ENCODE measurements at places on chromosomes 12 and 14.

DNA sequence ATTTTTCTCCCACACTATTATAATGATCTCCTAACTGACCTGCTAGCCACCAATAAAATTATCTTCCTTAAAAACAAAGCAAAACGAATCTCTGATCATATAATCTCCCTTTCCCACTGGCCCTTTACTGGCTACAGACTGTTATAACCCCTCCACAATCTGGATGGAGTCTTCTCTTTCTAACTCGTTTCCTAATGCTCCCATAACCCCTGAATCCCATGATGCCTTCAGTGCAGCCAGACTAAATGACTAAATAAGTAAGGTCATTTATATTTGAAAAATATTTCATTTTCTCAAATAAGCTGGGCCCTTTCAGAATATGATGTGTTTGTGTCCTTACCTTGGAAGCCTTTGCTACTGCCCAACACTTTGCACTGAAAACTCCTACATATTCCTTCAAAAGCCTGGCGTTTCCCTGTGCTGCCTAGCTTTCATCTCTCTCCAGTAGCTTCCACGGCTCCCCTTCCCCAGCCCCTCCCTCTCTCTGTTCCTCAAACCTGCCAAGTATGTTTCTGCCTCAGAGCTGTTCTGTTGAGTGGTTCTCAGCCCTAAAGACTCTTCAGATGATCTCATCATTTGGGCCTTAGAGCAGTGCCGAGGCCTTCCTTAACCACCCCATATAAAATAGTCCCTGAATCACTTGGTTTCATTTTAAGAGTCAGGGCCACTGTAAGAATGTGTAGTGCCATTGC lies 91.7 kb downstream of the MYRFL start:
- no peak for DNase-seq

DNA sequence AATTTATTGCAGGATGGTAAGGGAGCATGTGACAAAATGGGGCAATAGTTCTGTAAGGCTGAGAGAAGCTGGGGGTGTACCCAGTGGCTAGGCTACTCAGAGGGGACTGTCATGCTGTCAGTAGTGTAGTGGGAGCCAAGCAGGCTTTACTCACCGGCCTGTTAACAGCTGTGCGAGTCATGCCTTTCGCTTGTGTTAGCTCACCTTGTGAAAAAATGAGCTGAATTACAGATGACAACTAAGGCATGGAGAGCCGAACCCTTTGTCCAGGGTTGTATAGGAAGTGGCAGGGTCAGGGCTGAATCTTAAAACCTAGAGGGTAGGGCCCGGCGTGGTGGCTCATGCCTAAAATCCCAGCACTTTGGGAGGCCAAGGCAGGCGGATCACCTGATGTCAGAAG lies 37.9 kb downstream of the SH2B3 start:
- DNase-seq: no peak

GRCh38 chr14:51533160-51533559 lies 118.5 kb upstream of the FRMD6 start:
- no peak for DNase-seq

DNA sequence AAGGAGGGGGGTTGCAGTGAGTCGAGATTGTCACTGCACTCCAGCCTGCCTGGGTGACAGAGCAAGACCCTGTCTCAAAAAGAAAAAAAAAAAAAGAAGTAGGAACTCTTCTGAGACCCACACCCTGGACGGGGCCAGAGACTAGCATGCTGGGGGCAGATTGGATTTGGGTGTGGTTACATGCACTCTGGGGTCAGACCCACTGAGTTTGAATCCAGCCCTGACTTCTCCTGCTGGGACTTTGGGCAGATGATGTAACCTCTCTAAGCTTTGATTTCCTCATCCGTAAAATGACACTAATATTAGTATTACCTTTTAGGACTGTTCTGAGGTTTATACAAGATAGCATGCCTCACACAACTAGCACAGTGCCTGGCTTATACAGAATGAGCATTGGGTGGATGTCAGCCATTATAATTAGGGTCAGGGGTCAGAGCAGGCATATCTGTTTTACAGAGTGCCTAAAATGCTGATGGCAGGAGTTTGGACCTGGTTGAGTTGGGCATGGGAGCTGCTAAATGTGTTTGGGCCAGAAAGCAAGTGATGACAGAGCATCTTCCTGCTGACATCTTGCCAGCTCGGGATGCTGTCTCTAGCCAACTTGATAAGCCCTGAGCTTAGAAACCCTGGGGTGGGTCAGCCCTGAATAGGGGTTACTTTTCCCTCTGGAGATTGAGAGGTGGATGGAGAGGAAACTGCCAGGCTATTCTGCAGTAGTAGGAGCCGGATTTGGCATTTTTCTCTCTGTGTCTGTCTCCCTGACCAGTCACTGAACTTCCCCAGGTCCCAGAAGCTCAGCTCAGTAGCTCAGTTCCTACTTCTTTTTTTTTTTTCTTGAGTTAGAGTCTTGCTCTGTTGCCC lies 15.5 kb downstream of the TPCN1 start:
- no peak for DNase-seq

- no peak for DNase-seq
Measured at GRCh38 chr14:52263190-52263589, 4.3 kb upstream of the PTGDR start.

DNA sequence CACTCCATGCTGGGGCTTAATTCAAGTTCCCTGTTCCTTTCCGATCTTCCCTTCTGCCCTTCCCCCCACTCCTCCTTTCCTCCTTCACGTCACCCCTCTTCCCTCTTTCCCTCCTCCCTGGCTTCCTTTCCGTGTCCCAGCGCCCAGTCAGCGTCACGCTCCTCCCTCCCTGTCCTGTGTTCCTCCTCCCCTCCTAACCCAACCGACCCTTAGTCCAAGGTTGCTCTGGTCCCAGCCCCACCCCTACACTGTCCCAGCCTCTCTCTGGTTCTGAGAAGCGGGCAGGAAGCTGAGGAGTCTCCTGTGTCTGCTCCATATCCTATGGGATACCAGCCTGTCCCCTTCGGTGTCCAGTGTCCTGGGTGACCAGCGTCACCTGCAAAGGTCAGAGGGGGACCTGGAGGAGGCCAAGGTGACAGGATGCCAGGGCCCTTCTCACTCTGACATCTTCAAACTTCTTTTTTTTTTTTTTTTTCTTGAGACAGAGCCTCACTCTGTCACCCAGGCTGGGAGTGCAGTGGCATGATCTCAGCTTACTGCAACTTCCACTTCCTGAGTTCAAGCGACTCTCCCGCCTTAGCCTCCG lies 56.2 kb upstream of the TSPAN9 start:
- DNase-seq: no peak

DNA sequence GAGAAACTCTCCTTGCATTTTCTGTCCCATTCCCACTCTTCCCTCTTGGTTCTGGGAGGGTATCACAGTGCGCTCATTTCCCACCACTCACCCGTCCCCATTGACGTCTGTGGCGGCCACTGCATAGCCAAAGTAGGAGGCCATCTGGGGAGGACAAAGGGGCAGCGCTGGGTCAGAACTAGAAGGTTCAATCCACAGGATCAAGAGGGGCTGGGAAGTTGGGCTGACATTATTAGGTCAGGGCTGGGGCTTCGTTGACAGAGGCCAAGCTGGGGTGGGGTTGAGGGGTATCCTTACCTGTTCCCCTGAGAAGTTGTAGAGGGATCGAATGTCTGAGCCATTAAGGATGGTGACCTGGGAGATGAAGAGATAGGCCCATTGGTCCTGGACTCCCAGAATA lies 13.5 kb downstream of the ITGA5 start:
- no peak for DNase-seq

GRCh38 chr12:19882346-19882745 lies 443.1 kb downstream of the AEBP2 start:
- DNase-seq: no peak

DNA sequence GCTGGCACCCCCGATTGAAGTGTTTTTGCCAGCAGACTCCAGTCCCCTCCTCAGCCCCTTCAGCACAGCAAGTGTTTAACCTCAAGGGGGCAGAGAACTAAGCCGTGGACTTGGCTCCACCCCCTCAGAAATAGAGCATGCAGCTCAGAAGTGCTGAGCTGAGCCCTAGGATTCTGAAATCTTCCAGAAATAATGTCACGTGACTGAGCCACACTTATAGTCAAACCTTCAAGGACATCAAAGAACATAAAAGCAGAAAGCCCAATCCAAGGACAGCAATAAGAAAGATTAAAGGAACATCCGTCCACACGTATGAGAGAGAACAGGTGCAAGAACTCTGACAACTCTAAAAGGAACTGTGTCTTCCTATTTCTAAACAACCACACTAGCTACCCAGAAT lies 317.7 kb upstream of the LRFN5 start:
- no peak for DNase-seq

DNA sequence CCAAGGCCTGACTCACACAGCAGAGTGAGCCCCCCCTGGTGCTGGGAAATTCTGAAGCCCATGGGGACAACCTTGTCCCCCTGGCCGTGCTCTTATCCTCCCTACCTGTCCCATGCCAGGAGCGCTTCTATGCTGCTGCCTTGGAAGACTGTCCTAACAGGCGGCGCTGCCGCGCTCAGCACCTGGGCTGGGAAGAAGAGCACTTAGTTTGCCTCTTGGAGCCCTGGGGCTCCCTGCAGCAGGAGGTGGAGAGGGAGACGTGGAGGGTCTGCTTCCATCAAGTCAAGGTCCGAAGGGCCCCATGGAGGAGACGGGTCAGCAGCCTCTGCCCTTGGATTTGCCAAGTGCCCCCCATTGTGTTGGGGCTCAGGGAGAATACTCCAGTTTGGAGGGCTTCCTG lies 300.5 kb downstream of the CACNA1C start:
- DNase-seq: no peak

- no peak for DNase-seq
Measured at GRCh38 chr14:32779840-32780239, 158.8 kb upstream of the NPAS3 start.

DNA sequence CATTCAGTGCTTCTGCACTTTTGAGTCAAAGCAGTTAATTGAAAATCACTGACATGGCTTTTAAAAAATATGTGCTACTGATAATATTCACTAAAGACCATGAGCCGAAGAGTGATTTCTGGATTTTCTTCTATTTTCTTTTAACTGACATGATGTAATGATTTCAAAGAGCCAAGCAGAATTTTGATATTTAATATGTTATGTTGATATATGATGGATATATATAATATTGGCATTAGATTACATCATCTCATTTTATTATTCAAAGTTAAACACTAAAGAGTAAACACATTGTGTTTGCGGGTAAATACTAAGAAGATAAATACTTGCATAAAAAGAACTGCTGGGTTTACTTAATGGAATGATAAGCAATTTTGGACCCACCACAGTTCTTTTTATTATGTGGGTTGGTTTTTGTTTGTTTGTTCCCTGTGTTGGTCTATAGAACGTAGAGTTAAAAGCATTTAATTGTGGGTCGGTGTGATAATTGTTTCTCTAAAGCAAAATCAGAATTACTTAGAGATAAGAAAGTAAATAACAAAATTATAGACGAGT lies 692 bp downstream of the SPIC start:
- DNase-seq: no peak

GRCh38 chr14:54348923-54349620 lies 47.7 kb upstream of the CDKN3 start:
- DNase-seq: no peak

DNA sequence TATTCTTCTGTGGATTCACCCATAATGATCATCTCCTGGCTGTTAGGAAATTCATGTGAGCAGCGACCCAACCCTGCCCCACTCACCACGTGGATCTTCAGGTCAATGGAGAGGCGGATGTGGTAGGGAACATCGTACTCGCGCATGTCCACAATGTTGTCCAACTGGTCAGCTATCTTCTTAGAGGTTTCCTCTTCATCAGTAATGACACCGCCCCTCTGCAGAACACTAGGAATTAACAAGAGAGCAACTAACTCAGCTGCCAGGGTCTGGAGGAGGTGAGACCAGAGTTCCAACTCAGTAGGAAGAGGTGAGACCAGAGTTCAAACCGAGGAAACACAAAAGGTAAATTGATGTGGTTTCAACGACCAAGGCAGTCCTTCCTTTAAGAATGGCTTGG lies 9.7 kb downstream of the POLE start:
- no peak for DNase-seq

DNA sequence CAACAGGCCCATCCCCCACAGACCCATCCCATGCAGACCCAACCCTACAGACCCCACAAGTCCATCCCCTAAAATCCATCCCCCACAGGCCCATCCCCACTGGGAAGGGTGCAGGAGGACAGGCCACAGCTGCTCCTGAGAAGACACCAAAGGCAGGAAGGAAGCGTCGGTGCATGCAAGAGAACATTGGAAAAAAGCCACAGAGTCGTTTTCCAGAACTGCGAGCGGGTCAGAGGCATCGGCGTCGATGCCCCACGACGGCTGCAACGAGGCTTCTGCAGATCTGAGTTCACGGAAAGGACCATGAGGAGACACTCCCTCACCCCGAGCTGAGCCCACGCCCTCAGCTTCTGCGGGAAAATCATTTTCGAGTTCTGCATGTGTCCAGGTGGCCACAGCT lies 59.6 kb upstream of the GALNT9 start:
- no peak for DNase-seq

DNA sequence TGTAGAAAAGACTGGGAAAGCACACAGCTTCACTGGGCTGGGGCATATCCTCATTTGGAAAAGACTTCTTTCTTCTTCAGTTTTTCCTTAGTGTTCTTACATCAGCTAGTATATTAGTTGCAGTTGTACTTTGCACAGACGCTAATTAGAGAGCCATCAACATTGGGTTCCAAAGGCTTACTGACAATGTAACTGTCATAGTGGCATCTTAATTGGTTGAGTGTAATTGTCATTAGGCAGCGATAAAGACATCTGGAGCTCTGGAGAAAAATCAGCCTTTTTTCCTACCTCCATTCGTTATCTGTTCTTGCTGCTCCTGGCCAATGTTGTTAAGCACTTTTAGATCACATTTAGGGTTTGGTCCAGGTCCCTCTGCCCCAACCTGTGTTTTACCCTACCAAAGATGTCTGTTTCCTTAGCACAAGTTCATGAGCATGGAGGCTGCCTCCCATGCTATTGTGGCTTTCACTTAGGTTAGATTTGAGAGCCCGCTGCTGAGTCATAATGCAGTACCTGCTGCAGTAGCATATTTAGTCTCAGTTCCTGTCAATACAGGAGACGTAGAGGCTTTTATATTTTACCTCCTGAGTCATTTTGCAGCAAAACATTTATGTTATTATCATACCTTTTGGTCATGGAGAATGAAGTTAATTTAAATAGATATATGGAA lies 49.2 kb downstream of the FBXW8 start:
- DNase-seq: no peak

GRCh38 chr14:20587489-20588154 lies at the start of gene RNASE11:
Gene RNASE11, minus strand, starts transcription at chr14:20588001.
- DNase-seq: no peak

DNA sequence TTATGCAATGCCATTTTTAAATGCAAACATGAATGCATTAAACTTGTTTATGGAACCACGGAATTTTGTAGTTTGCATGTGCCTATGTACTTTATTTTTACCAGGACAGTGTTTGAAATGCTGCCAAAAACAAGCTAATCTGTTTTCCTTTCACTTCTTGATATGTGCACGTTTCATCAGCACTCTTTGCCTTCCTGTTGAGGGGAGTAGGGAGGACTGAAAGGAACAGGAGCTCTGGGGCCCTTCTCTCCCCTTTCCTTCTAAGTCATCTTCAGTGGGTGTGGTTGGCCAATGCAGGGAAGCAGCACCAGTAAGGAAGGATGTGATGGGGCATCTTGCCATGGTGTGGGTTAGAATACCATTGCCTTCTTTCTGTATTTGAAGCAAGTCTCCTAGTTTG lies 12.1 kb upstream of the PPP4R4 start:
- DNase-seq: no peak
